ENCODE measurements at places on chromosomes 4 and X.

GRCh38 chrX:107730991-107731766 lies 44.4 kb downstream of the TSC22D3 start:
- no peak for DNase-seq

- DNase-seq, result no peak
Observed at GRCh38 chrX:105464618-105465017, 244.1 kb upstream of the TEX13A start.

GRCh38 chr4:2621419-2621818 lies 85.0 kb downstream of the FAM193A start:
- no peak for DNase-seq

GRCh38 chr4:36432586-36432985 lies 151.2 kb downstream of the DTHD1 start:
- no peak for DNase-seq

GRCh38 chr4:40576651-40577480 lies 52.8 kb downstream of the RBM47 start:
- DNase-seq, result peak; percentile 66

DNA sequence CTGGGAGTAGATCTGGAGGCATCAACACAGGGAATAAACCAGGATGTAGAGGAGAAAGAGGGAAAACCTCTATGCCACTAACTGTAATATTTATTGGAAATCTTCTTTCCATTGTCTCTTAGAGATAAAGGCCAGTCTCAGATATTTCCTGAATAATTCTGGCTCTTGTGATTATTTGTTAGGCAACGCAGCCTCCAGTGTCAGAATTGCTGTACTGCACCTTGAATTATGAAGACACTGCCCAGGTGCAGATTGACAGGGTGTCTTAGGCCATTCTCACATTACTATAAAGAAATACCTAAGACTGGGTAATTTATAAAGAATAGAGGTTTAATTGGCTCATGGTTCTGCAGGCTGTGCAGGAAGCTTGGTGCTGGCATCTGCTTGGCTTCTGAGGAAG lies 100.7 kb upstream of the ZDHHC15 start:
- no peak for DNase-seq

DNA sequence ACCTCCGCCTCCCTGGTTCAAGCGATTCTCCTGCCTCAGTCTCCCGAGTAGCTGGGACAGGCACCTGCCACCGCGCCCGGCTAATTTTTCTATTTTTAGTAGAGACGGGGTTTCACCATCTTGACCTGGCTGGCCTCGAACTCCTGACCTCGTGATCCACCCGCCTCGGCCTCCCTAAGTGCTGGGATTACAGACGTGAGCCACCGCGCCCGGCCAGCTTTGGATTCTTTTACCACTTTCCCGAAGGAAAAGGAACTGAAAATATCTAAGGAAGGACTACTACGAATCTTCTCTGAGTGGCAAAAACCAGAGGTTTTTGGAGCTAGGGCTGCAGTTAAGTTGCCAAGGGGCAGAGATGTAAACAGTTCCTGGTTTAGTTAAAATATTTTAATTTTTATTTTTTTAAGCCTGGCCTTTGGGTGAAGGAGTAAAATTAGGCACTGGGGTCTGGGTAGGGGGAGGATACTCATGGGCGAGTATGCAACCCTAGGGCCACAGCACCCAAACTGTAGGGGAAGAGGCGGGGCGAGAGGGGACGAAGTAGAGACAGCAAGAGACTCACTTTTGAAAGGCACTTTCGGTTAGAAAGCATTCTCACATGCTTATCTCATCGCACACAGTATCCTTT lies 525 bp upstream of the CISD2 start:
- no peak for DNase-seq

GRCh38 chr4:93788712-93789111 lies 39.8 kb upstream of the ATOH1 start:
- no peak for DNase-seq

DNA sequence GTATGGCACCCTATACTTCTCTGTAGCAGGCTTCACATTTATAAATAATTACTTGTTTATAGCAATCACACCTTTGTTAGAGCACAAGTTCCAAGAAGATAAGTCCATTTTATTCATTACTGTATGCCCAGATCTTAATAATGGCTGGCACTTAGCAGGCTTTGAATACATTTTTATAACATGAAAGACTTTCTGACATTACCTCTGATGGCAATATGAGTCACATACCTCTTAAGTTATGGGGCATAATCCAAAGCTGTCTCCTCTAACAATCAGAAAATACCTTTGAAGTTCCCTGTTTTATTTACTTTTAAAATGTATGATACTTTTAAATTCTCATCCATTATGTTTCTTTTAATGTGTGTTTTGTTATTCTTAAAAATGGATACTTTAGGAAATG lies 12.2 kb downstream of the SCRG1 start:
- DNase-seq, result no peak

GRCh38 chrX:49193542-49193964 lies 6.4 kb downstream of the SYP start:
- no peak for DNase-seq

DNA sequence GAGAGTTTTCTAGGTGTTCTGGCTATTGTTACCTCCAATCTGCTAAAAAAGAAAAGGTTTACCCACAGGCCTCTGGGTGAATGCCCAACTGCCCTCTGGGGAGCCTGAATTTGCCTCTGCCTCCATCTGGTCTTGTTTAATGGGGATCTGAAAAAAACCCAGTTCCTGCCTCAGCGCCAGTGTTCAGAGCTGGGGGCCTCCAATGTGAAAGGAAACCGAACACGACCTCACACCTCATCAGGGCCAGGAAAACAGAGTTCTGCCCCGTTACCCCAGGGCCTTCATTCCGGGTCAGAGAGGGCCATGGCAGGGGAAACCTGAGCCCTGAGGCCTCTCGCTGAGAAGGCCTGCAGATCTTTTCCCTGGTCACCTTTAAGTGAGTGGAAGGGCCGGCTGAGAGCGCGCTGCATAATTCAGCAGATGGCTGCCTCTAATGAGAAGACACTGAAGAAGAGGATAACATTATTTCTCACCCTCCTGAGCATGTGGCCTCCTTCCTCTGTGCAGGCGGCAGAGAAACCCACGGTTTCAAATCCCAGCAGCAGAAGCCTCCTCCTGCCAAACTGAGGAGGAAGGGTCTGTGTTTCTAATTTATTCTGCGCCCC lies 6.8 kb downstream of the SEPTIN6 start:
- DNase-seq, result no peak

DNA sequence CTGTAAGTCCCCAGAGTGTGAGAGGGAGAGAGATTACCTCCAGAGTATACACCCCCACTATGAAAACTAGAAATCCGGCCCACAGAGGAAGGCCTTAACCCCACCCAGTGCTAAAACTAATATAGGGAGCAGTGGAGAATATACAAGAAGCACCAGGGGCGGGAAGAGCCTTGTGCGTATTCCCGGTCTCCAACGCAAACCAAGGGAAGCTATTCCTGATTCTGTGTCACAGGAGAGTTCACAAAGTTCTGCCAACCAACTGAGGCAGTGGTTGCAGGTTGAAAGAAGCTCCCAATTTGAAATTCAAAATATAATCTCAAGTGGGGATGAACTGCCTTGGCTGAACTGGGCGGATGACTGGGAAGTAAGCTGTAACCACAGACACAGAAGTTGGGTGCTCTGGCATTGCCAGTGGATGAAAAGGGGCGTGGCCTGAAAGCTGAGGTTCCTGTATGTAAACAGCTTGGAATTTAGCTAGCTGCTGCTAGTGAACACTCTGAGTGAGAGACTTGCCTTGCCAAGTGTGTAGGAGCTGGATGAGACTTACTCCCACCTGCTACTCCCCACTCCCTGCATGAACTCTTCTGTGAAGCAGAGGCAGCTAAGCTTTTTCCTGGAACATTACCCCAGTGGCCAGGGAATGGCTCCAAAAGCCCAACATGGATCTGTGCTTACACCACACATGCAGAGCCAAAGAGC lies 32.7 kb downstream of the ELF2 start:
- no peak for DNase-seq

DNA sequence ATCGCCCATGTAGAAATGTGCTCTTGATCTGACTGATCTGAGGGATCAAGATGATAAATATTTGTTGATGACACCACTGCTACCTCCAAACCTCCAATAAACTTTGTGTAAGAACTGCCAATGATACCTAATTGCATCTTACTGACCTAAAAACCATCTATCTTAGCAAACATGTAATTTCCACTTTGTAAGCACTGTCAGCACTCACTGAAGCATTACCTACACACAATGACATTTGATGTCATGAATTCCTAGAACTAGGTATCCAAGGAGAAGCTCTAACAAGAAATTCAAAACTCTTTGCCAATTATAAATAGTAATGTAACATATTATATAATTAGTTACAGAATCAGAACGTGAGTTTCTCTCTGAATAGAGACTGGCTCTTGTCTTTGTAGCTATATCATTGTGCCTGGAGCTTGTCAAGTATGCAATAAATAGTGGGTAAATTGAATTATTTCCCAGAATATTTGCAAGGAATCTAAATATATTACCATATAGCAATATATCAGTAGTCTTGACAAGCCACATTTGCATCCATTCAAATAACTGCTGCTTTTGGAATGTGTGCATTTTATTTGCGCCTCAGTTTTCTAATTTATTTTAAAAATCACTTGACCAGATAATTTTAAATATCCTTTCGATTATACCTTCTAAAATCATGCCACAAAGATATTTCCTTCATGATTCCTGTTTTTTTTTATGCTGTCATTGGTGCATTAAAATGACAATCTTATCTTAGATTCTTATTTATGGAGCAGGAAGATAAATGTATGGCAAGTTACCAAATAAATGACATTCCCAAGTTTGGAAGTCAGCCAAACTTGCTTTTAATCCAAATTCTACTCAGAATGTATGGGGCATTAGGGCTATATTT lies 232.3 kb upstream of the NEIL3 start:
- no peak for DNase-seq

DNA sequence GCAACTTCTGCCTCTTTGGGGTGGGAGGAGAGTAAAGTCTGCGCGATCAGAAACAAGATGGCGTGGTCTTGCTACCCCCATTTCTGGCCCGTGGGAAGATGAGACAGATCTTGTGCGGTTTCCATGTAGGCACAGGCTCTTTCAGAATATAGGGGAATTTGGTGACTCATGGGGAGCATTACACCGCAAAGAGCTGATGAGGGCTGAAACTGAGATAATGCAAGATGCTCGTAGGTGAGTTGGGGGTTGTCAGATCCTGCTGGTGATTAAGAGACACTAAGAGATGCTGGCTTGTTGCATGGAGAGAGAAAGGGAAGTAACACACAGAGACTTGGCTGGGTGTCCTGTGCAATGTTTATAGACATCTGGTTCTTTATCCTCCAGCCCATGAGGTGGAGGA lies 1.5 kb downstream of the EVC start:
- no peak for DNase-seq

- DNase-seq, result no peak
Observed at GRCh38 chr4:7171191-7171900, 21.0 kb upstream of the SORCS2 start.

GRCh38 chr4:19134685-19135084 lies 1113.1 kb upstream of the LCORL start:
- no peak for DNase-seq

DNA sequence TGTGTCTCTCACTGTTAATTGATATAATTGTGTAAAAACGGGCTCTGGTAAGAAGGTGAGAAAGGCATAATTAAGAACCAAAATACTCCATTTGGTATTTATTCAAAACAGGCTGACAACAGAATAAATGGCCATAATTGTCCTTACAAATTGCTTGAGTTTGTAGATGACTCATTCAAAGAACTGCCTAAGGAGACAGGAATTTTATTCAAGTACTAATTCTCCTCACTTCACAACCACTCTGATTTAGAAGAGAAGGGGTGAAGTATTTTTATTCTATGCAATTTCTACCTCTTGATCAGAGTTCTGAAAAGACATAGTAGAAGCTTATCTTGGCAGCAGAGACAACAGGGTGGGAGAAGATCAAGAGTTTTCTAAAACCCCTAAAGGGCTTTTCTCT lies 43.1 kb downstream of the ATP11C start:
- no peak for DNase-seq

- DNase-seq, result no peak
Observed at GRCh38 chr4:70903291-70903603, 1.1 kb downstream of the MOB1B start.

DNA sequence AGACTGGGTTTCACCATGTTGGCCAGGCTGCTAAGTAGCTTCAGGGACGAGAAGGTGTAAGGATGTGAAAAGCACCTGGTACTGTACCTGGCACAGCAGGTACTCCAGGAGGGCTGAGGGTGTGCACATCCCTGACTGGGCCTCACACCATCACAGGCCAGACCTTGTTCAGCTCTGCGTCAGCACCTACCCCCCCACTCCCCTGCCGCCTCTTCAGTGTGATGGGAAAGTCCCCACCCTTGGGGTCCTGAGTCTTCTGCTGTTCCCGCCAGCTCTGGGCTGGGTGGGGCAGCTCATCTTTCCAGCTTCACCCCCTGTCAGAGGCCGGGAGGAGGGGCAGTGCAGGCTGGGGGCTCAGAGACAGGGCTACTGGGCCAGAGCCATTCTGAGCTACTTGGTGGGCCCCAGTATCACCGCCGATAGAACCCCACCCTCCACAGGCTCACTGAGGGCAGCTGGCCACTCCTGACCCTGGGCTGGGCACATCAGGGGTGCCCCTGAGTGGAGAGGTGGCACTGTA lies 6.7 kb upstream of the SH3BP2 start:
- no peak for DNase-seq

DNA sequence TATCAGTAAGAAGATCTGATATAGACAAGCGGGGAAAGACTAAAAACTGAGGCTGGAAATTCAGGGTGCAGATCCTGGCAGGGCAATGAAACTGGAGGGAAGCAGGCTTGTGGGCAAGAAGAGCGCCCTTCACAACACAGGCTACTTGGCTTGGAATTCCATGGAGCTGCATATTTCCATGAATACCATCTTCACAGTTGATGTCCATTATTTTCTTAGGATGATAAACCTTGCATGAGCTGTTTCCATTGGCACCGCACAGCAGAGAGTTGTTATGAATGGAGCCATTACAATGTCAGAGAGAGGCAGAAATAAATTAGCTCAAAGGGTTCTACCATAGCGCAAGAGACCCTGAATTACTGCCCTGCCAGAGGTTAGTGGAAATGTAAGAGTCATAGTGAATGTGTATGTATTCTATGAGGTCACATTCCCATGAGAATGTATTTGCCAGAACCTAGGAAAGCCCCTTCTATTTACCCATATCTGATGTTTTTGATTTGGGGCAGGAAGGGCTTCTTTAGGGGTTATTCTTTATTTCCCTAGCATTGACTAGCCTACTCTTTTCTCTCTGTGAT lies 215.6 kb downstream of the PALLD start:
- no peak for DNase-seq

Data from anterior cingulate cortex (tissue), 58 donors.